Large intestine (tissue), 12 donors: ENCODE measurements at places on chromosomes 2 and 18. TPM values are rescaled to one million over a fixed set of nuclear protein-coding genes. Genes with fewer than 3 reads are reported as not detected.

The MAP3K19 gene
- 0.01 TPM for polyA plus RNA-seq

The IGFBP5 gene
- polyA plus RNA-seq = 58.4 TPM

The B3GNT2 gene
- polyA plus RNA-seq = 23.9 TPM

The ELP2 gene
- 92.4 TPM for polyA plus RNA-seq

The CD302 gene
- polyA plus RNA-seq = 42.7 TPM

The SFTPB gene
- polyA plus RNA-seq = 0.01 TPM

- no peak for DNase-seq
Measured at GRCh38 chr18:60191926-60192325, 180.6 kb downstream of the MC4R start.

DNA sequence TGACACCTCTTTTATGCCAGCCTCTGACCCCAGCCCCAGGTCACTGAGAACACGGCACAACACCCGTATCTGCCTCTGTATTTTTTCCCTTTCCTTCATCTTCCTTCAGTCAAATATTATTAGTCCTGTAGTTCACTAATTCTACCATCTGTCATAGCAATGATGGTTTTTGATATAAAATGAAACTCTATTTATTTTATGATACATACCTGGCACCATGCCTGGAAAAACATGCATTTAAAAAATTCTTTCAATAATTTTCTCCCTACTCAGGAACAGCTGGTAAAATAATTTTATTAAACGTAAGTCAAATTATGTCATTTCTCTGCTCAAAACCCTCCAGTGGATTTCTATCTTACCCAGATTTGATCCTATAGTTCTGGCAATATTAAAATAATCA is 224.7 kb downstream of the CDH7 start:
- no peak for DNase-seq

DNA sequence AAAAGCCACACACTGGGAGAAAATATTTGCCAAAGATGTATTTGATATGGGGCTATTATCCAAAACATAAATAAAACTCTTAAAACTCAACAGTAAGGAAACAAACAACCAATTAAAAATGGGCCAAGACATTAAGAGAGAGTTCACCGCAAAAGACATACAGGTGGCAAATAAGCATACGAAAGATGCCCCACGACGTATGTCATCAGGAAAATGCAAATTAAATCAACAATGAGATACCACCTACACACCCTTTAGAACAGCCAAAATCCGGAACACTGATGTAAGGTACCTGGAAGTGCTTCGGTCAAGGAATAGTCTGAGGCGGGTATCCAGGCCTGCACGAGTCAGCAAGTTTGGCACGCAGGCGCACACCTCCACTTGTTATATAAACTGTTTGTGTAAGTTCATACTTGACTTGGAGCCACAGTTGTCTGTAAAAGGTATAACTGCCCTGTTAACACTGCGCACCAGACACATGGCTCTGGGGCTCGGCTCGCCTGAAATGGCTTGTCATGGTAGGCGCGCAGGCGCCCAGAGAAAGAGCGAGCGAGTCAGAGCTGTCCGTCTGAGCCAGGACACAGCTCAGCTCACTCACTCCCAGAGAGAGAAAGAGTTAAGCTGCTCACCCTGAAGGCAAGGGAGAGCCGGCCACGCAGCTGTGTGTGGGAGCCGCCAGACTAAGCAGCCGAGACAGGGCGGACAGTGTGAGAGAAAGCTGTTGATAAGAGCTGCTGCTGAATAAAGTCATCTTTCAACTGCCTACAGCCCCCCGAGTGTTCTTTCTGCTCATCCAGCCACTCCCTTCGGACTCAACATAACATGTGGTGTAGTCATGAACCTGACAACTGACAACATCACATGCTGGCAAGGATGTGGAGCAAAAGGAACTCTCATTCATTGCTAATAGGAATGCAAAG is 87.3 kb downstream of the HNRNPLL start:
- DNase-seq = no peak

DNA sequence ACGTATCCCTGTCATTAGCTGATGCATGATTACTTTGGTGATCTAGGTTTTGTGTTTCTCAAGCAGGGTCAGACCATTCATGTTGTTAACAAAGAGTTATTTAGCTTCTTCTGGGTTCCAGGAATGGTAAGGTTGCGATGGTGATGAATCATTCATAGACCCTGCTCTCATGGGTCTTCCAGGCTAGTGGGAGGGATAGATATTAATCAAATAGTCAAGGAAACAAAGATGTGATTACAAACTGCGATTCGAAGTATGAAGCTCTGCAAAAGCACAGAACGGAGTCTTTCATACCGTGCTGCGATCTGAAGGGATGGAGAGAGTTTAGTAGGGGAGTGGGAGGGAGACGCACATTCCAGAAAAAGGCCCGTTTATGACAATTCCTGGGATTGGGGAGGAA is 42.1 kb downstream of the CAVIN2 start:
- no peak for DNase-seq

- DNase-seq = no peak
Measured at GRCh38 chr2:26877276-26877675, 29.3 kb downstream of the DPYSL5 start.

- DNase-seq = no peak
Measured at GRCh38 chr18:48297139-48297538, 112.0 kb downstream of the ZBTB7C start.

DNA sequence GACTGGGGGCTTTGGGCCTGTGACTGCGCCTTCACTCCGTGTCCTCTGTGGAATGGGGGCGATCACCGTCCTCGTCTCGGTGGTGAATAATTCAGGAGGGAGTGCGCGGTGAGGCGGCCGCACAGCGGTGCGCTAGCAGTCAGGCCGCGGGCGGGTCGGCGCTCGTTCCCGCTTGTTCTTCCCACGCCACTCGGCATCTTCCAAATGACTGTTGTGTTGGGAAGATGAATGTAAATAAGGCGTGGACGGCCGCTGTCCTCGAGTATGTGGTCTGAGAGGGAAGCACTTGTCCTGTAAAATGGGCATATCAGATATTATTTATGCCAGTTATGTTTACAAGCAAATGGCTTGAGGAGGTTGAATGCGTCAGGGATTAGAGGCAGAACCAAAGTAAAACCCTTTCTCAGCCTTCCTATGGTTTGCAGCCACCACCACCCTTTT is 608 bp upstream of the VPS4B start:
- DNase-seq = no peak

DNA sequence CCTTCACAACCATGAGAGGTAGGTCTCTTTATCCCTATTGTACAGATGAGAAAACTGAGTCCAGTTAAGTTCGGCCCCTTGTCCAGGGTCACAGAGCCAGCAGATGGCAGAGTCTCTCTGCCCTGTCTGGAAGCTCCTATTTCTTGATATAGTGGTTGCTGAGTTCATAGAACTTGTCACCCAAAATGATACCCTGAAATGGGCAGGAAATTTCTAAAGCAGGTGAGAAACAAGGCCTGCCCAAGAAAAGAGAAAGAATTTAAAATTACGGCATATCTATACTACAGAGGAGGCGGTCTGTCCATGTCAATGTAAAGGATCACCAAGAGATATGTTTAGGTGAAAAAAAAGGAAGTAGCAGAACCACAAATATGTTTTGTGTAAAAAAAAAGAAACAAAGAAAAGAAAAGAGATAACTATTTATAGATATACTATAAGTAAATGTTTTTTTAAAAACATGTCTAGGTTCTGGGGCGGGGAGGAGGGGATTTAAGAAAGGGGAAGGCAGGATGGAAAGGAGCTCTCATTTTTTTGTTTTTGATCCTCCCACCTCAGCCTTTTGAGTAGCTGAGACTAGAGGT is 39.8 kb downstream of the MYO7B start:
- DNase-seq = no peak

- DNase-seq = no peak
Measured at GRCh38 chr2:55097082-55097460, 46.8 kb upstream of the RTN4 start.

- DNase-seq = no peak
Measured at GRCh38 chr2:229154381-229154780, 116.7 kb downstream of the PID1 start.

DNA sequence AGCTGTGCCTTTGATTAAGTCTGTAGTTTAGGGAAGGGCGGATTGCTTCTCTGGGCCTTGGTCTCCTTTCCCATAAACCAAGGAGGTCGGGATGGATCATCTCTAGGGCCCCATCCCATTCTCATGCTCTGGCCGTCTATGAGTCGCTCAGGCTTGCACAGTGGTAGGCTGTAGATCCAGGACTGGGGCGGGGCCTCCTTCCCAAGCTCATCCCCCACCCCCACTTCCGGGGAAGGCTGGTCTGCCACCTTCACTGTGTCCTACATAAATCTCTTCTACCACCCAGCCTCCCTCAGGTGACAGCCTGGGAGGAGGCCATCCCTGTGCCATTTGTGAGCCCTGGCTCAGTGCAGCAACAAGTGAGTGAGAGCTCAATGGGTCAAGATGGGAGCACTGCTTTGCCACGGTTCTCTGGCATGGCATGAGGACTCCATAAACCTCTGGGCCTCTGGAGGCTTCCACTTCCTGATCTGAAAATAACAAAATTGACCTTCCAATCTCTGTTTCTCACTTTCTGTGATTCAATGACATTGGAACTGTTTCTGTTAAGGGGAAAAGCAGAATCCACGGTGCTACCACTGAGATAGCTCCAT is 68.5 kb downstream of the SUMO1 start:
- DNase-seq = no peak

DNA sequence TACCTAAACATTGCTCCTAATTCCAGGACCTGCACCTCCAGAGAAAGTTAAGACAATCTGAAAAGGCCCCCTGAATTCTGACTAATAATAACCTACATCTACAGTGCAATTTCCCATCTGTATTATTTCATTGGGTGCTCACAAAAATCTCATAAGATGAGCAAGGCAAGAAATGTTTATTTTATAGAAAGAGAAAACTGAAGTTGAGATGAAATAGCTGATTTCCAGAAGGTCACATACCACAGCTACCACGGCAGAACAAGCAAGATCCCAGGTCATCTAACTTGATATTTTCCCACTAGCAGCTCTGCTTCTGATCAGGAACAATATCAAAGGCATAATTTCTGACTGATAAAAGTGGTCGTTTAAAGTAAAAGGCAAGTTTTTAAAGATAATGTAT is 105.8 kb upstream of the COL5A2 start:
- DNase-seq = no peak

DNA sequence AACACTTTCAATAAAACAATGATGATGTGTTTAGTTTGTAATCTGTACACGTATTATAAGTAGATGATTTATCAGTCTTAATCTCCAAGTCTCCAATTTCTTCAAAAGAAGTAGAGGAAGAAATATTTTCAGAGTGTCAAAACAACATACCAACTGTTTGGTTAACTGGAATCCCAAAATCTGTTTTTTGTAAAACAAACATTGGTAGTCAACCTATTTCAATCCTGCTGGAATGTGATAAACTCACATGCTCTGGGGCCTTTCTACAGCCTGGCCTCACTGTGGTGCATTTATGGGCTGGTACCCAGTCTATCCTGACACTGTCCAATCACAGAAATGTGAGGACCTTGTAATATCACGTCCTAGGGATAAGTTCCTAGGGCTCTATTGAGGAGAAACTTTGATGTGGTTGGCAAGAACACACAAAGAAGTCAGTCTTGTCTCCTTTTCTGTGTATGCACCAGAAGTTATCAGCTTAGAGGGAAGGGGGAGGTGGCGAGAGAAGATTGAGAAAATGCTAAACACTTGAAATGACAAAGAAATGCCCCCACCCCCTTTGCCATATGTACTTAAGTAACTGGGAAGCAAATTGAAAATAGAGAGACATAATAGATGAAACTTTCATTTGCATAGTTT is 47.2 kb downstream of the PRKRA start:
- DNase-seq = no peak

GRCh38 chr2:131035112-131035825 is 58.0 kb downstream of the FAM168B start:
- no peak for DNase-seq

GRCh38 chr18:68017385-68017784 is 500.9 kb upstream of the DSEL start:
- DNase-seq = no peak

DNA sequence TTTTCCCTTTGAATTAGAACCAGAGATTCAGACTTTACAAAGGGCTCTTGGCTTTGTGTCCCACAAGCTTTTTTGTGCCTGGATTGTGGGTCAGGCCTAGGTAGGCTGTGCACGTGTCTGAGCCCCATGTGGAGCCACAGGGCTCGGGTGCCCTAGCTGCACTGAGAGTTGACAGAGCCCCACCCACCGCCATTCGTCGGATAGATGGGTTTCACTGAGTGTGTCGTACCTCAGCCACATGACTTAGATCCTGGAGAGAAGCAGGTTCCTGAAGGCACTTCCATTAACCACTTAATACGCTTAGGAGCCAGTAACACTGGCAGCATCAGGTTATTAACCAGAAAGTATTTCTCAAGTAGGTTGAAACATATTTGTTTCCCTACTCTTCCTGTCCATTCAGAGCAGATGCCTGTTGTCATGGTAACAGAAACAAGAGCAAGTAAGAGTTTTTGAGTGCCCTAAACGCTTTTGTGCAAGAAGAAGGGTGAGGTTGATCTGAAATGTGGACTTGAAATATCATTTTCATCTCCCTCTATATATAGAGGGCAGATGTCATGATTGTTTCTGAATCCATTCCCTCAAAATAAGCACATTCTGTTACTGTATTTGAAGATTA is 30.0 kb downstream of the ADCYAP1 start:
- no peak for DNase-seq

GRCh38 chr2:174124181-174124580 is 124.2 kb downstream of the OLA1 start:
- no peak for DNase-seq

DNA sequence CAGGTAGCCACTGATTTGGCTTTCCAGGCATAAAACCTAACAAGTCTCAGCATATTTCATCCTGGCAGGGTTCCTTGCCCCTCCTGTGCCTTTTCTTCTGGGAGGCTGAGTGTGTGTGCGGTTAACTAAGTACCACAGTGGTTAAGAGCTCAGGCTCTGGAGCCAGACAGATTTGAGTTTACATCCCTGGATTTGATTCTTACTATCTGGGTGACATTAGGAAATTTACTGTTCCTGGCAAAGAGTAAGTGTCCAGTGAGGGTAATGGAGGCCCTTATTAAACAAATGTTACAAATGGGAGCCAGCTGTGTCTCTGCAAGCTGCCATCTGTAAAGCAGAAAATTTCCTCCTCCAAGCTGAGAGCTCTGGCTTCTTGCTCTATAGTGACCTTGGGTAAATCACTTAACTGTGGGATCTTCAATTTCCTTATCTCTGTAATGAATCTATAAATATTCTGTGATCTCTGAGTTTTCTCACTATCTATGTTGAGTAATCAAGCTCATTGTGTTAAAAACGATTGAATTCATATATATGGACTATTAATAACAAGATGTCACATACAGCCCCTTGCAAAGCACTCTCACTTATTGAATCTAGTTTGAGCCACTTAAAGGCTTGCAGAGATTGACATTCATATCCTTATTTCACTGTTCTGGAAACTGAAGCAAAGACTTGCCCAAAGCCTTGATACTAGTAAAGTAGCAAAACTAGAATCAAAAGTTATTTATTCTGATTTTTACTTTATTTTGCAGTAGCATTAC is 6.5 kb upstream of the COBLL1 start:
- no peak for DNase-seq

- no peak for DNase-seq
Measured at GRCh38 chr2:15763822-15764682, 172.4 kb downstream of the DDX1 start.

- no peak for DNase-seq
Measured at GRCh38 chr2:14999114-14999661, 366.7 kb downstream of the LRATD1 start.
